Motor neuron (in vitro differentiated cells): ENCODE measurements at places on chromosomes 4 and X. TPM values are rescaled to one million over a fixed set of nuclear protein-coding genes. Genes with fewer than 3 reads are reported as not detected.
A peak's percentile ranks its signal among the peaks of the same experiment; 100 is the strongest.

The MAB21L2 gene
- total RNA-seq = 0.41 and 0.63 TPM in 2 replicates

The RHOXF1 gene
- total RNA-seq = 0.82 TPM in 1 of 2 replicates, not detected in the other

- ATAC-seq = no peak
Measured at GRCh38 chr4:98673288-98673644, 14.9 kb upstream of the TSPAN5 start.

- no peak for ATAC-seq
Measured at GRCh38 chrX:30967516-30967915, 78.5 kb upstream of the TAB3 start.

- no peak for ATAC-seq
Measured at GRCh38 chr4:94959307-94959706, 201.6 kb downstream of the BMPR1B start.

- no peak for ATAC-seq
Measured at GRCh38 chr4:121408-122084, 2.8 kb upstream of the ZNF718 start.

- ATAC-seq = peak; percentile 52
Measured at GRCh38 chr4:79049840-79050540, 110.8 kb upstream of the PAQR3 start.

- ATAC-seq = no peak
Measured at GRCh38 chr4:141706445-141706844, 70.1 kb downstream of the IL15 start.

- ATAC-seq = peak; percentile 8
Measured at GRCh38 chrX:46576458-46576857, 2.9 kb downstream of the CHST7 start.

The QRFPR gene
- 0.73 TPM in 1 of 2 replicates, not detected in the other for total RNA-seq

DNA sequence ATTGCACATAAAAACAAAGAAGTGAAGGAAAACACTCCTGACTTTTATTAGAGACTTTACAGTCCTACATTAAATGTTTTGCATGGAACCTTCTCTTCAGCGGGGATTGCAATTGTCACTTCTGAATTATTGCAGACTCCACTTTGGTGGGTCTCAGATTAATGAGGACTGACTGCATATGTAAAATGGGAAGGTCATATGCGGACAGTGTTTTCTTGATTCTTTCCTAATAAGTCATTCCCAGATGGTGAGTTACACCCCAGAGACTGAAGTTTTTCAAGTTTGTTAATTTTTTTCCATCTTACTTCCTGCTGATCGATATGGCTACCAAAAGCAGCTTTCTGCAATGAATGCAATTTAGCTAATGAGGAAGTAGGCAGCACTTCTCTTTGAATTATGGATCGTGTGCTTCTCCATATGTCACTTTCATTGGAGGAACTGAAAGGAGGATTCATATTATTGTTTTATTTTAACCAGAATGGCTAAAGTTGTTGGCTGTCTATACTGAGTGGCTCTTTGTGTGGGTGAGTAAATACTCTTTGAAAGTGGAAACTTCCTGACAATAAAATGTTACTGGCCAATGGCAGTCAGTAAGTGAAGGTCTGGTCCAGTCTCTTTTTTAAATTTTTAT lies 119.3 kb upstream of the CLNK start:
- no peak for ATAC-seq

GRCh38 chr4:13349096-13349495 lies 135.0 kb downstream of the RAB28 start:
- no peak for ATAC-seq

The OTC gene
- total RNA-seq = 0.14 TPM in 1 of 2 replicates, not detected in the other

DNA sequence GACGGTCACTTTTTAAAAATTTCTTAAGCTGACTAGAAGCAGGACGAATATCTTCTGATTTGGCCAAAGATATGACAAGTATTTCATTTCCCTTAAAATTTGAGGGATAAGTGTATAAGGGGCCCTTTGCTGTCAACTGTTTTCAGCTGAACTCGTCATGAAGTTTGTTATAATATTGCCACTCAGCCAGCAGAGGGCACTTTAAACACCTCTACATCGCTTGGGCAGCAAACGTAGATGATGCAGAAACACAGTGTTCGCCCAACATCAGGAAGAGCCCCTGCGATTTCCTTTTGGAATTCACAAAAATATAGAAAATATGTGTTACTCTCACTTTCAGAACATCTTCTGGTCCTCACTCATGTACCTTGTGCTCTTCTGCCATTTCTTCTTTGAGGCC lies 435.7 kb upstream of the FMR1 start:
- no peak for ATAC-seq

DNA sequence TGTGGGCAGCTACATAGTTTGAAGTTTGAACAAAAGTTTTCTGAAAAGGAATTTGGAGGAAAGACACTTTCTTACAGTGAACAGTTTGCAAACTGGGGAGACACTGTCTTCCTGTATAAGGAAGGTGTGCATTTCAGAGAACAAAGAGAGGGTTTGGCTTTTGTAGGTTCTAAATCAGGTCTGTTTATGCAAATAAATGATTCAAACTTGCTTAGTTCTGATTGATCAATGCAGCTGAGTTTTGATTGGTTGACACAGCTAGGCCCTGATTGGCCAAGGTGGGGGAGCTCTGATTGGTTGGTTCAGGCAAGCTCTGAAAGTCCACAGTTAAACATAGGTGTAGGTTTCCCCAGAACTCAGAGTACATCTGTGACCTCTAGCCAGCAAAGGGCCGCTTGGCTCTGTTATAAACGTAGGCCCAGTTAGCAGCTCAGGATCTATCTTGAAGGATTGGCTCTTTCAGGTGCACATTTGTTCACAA lies 63.0 kb upstream of the ENPP6 start:
- ATAC-seq = no peak

DNA sequence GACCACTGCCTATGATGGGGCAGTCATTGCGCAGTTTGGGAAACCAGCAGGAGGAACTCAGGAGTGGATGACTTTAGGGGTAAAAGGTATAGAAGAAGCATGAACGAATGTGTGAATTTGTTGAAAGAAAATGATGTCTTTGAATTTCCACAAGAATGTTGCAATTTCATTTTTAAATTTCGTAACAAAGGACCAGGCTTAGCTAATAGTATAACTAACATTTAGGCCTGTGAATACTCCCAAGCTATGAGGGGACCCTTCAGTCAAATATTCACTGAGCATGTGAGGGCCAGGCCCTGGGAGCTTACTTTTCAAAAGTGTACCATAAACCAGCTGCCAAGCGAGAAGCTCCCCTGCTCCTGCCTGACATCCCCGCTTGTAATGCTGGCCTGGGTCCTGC lies 5.3 kb downstream of the MPC1L start:
- no peak for ATAC-seq

DNA sequence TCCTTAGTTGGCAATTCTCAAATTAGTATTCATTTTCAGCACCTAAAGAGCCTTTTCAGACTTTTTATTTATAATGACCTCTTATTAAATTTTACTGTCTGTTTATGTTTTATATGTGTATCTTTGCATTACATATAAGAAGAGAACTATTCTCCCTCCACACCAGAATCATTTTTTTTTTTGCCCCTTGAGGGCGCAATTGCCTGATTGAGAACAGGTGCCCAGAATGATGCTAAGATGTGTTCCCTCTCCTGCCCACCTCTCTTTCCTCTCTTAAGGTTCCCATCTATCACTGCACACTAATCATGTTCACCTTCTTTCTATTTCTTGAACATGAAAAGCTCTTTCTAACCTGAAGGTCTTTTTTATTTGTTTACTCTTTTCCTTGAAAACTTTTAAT lies 44.2 kb upstream of the ADAM29 start:
- ATAC-seq = peak; percentile 69

GRCh38 chrX:38282049-38282448 lies 45.3 kb downstream of the RPGR start:
- peak; percentile 45 for ATAC-seq

The TMEM47 gene
- total RNA-seq = 15.9 and 16.6 TPM in 2 replicates

The DGAT2L6 gene
- total RNA-seq = not detected in 2 replicates

GRCh38 chr4:169485086-169485485 lies 127.3 kb downstream of the NEK1 start:
- ATAC-seq = no peak

The BEND2 gene
- total RNA-seq = not detected in 2 replicates

The SRPX gene
- 35.3 and 54.1 TPM in 2 replicates for total RNA-seq

DNA sequence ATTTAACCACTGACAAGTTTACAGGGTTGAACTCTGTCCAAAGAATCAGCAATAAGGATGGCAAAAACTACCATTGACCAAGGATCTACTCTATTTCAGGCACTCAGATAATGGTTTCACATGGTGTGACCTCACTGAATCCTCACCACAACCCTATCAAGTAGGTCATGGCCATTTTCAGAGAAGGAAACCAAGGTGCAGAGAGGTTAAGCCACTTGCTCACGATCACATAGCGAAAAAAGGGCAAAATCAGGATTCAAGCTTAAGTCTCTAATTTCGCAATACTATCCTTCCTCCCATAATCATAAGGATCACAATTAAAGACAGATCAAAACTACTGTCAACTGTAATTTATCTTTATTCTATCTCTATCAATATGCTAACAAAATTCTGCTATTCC lies 191.0 kb upstream of the AFF2 start:
- no peak for ATAC-seq

GRCh38 chr4:28386776-28387175 lies 1526.1 kb downstream of the STIM2 start:
- no peak for ATAC-seq

The HELT gene
- total RNA-seq = not detected in 2 replicates

GRCh38 chr4:76947369-76947768 lies 2.2 kb upstream of the SEPTIN11 start:
- ATAC-seq = no peak

The CPEB2 gene
- total RNA-seq = 6.4 and 8.4 TPM in 2 replicates

The BEX3 gene
- 346 and 421 TPM in 2 replicates for total RNA-seq

The RIPPLY1 gene
- 0.33 TPM in 1 of 2 replicates, not detected in the other for total RNA-seq
